Cerebellar nuclear complex (tissue), 1 donor: ENCODE measurements at places on chromosomes 1 and 21.

GRCh38 chr21:16047904-16048303 lies 318.1 kb downstream of the USP25 start:
- DNase-seq, result no peak

- DNase-seq, result no peak
Measured at GRCh38 chr1:179955731-179956130, 1.1 kb downstream of the CEP350 start.

GRCh38 chr1:20074725-20075171 lies 4.8 kb downstream of the PLA2G5 start:
- DNase-seq, result no peak

- no peak for DNase-seq
Measured at GRCh38 chr1:201268604-201269151, 14.6 kb upstream of the PKP1 start.

DNA sequence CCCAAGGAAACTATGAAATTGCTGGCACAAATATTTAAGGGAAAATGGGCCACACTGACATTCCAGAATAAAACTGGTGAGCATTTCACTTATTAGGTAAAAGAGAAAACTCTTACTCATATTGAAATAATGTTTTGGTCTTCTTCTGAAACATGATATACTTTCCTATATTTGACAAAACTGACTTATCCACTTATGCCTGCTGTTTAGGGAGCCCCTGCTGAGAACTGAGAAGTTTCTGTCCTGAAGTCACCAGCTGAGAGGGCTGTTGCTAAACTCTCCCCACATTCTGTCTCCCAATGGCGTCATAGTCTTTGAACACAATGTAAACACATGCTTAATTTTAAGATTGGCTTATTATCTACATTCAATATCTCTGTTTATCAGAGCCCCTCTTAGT lies 46.8 kb upstream of the ZC3H11B start:
- no peak for DNase-seq

DNA sequence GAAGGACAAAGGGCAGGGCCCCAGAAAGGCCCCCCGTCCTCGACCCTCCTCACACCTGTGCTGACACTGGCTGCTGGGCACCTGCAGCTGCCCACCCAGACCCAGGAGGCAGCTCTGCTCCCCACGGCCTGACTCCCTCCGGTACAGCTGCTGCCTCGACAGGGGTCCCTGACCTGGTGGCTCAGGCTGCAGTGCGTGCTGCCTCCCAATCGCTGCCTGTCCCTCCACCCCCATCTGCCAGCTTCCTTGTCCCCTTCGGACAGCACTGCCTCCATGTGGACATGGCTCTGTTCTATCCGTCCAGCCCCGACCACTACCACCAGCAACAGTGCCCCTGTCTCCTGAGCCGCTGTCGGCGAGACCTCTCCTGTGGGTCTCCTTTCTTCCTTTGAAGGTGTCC lies 4.1 kb downstream of the NOC2L start:
- DNase-seq, result no peak

- no peak for DNase-seq
Measured at GRCh38 chr1:55337801-55338447, 122.8 kb upstream of the USP24 start.

DNA sequence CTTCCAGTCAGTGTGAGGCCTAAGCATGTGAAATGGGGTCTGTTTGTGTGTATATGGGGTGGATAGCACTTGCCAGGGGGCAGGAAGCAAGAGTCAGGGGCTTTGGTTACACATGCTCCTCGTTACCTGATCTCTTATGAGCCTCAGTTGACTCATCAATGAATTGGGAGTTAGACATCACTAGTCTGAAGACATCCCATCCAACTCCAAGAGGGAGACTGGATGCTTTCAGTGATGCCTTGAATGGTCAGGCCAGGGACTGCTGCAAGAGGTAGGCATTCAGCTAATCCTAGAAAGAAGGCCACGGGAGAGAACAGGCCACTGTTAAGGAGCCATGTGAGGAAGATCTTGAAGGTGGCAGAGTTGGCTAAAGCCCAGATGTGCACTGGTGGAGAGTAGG lies 6.3 kb downstream of the RAB25 start:
- no peak for DNase-seq

- DNase-seq, result no peak
Measured at GRCh38 chr1:143698016-143698415, 273.8 kb downstream of the FAM72C start.

GRCh38 chr1:208178091-208178529 lies 66.1 kb downstream of the PLXNA2 start:
- peak; percentile 84 for DNase-seq

DNA sequence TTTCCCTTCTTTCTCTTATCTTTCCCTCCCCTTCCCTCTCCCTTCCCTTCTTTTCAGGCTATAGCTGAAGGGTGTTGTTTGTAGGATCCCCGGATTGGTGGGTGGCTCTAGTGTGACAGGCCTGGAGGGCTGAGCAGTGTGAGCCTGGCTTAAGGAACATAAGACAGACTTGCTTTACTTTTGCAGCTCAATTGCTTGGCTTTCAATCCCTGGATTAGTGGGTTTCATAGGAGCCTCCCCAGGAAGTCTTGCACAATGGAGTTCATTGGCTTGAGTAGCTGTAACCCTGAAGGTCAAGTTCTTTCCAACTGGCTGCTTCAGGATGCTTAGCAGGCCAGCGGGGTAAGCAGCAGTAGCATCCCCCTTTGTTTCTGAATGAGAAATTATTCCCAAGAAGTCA lies 126.7 kb downstream of the CAMTA1 start:
- DNase-seq, result no peak

- DNase-seq, result no peak
Measured at GRCh38 chr1:160307118-160307791, 22.3 kb upstream of the PEX19 start.
